ENCODE measurements at places on chromosomes 1 and 21. TPM values are rescaled to one million over a fixed set of nuclear protein-coding genes. Genes with fewer than 3 reads are reported as not detected.

NKAIN1 gene
- 2.0 TPM for total RNA-seq

LPAR3 gene
- 1.6 TPM for total RNA-seq

LDLRAP1 gene
- 10.7 TPM for total RNA-seq

CD1E gene
- 1.2 TPM for total RNA-seq

CAMK1G gene
- total RNA-seq = not detected

CHD1L gene
- total RNA-seq = 16.2 TPM

DNA sequence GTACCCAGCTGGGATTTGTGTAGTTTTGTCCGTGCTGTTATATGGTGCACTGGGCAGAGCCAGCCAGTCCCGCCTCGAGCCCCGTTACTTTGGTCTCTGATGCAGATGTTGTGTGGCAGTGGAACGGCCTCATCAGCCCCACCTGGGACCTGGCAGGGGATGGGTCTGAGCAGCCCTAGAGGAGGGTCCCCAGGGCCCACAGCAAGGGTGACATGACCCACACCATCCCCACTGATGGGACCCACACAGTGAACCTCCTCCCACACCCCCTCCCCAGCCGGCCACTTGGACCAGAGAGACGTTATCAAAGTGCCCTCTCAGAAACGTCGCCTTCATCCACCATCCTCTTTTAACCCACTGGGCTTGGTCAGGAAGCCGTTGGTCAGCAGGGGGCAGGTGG lies 42.0 kb upstream of the PCBP3 start:
- H3K4me3 ChIP-seq = no peak overlapping the region
- H3K27ac ChIP-seq = no peak overlapping the region
- DNase-seq = no peak

DNA sequence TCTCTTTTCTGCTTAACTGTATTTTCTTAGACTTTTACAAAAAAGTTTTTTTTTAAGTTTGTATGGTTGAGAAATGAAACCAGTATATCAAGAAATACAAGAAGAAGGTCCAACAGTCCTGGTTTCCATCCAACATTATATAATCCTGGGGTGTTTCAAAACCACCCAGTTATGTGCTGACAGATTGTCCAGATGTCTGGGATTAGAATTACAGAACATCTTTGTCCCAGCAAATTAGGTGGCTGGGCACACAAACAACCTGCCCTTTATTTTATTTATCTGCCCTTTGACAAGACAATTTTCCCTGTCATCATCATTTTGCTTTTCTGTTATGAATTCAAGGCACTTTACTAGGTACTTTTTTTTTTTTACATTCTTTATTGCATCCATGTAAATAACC lies 622.1 kb downstream of the PLPP3 start:
- H3K4me3 ChIP-seq = no peak overlapping the region
- peaks cover 3% of the 10 kb centered on the region for H3K4me1 ChIP-seq
- no peak overlapping the region for H3K27ac ChIP-seq
- H3K27me3 ChIP-seq = no peaks in the 10 kb centered on the region
- no peak for DNase-seq

DNA sequence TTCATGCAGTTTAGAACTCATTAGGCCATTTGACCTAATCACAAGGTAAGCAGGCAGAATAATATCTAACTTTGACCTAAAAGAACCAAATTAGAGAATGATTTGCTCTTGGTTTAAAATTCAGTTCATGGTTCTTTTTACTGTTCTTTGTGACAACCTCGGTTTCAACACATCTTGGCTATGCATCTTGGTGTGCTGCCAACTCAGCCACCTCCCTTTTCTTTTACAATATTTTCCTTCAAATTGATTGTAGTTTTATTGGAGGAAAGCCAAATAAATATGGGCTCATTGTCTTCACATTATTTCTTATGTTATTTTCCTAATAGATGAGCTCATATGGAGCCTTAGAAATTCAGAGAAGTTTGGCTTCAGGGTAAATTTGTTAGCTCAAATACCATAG lies 338.3 kb downstream of the SIPA1L2 start:
- no peaks in the 10 kb centered on the region for H3K36me3 ChIP-seq
- DNase-seq = no peak
- no peaks in the 10 kb centered on the region for H3K4me1 ChIP-seq

GRCh38 chr1:153306303-153307220 lies 6.2 kb downstream of the PGLYRP3 start:
- H3K4me1 ChIP-seq = no peaks in the 10 kb centered on the region
- no peak overlapping the region for H3K4me3 ChIP-seq
- H3K27me3 ChIP-seq = no peaks in the 10 kb centered on the region
- H3K27ac ChIP-seq = no peak overlapping the region
- H3K36me3 ChIP-seq = no peaks in the 10 kb centered on the region
- DNase-seq = no peak

- no peaks in the 10 kb centered on the region for H3K27me3 ChIP-seq
- H3K4me1 ChIP-seq = peaks cover 11% of the 10 kb centered on the region
- no peak for DNase-seq
- peak overlapping the region; percentile 77 for H3K4me3 ChIP-seq
- no peak overlapping the region for H3K27ac ChIP-seq
Observed at GRCh38 chr1:101240041-101240430, 3.2 kb downstream of the S1PR1 start.

DNA sequence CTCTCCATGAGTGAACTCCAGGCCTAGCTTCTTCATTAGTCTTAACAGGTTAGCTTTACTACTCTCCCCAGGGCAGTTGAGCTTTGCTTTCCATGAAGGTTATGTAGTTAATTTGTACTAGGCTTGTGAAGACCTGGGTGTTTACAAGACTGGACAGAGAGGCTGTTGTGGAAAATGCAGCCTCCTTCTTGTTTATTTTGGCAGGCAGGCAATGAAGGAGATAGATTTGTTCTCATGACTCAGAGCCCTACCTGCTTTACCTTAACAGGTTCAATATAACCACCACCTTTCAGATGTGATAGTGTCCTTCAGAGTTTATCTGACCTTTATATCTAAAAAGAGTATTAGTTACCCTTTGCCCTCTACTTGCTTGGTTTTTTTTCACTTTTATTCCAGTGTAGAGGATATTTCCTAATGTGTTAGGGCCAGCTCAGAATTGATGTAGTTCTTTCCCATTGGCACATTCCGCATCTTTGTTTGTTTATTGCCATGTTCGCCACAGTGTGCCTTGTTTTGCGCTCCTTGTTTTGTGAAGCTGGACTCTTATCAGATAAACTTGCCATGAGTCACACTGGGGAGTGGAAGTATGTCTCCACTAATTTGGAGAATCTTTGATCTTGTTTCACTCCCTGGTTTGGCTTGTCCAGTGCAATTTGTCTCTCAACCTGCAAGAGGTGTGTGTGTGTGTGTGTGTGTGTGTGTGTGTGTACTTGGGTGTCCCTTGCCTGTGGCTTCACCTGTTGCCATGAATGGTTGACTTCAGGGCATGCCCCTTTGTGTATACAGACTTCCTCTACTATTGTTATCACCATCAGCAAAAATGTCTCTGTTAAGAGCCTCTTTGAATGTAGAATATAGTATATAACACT lies 87.4 kb upstream of the MACF1 start:
- H3K27me3 ChIP-seq = no peaks in the 10 kb centered on the region
- DNase-seq = no peak
- H3K36me3 ChIP-seq = no peaks in the 10 kb centered on the region
- peak overlapping the region; percentile 1 for H3K27ac ChIP-seq
- H3K4me3 ChIP-seq = no peak overlapping the region

GRCh38 chr1:54477153-54477561 lies 70.9 kb upstream of the ACOT11 start:
- no peak for DNase-seq
- no peak overlapping the region for H3K27ac ChIP-seq
- H3K4me1 ChIP-seq = peaks cover 5% of the 10 kb centered on the region
- no peaks in the 10 kb centered on the region for H3K36me3 ChIP-seq
- H3K27me3 ChIP-seq = no peaks in the 10 kb centered on the region

DNA sequence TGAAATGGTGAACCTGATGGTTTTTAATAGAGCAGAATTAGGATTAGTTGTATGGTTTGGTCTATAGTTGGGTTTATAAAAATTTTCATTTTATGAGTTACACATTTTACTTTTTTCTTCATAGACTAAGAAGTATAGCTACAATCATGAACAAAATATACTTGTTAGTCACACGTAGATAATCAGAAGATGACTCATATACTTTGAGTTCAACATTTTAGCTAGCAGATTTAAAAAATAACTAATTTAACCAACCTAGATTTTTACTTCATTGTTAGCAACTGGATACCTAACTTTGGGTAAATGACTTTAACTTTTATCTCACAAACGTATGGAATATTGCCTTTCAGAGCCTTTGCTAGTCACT lies 27.9 kb downstream of the MORC3 start:
- no peaks in the 10 kb centered on the region for H3K27me3 ChIP-seq
- no peaks in the 10 kb centered on the region for H3K4me1 ChIP-seq
- no peak for DNase-seq
- no peak overlapping the region for H3K4me3 ChIP-seq
- peaks cover 5% of the 10 kb centered on the region for H3K36me3 ChIP-seq

GRCh38 chr1:119779869-119780356 lies 11.2 kb upstream of the HMGCS2 start:
- no peaks in the 10 kb centered on the region for H3K27me3 ChIP-seq
- H3K27ac ChIP-seq = peak overlapping the region; percentile 11
- no peaks in the 10 kb centered on the region for H3K4me1 ChIP-seq
- no peak for DNase-seq
- H3K4me3 ChIP-seq = no peak overlapping the region

- peak overlapping the region; percentile 78 for H3K27ac ChIP-seq
- H3K4me1 ChIP-seq = peaks cover 20% of the 10 kb centered on the region
- H3K4me3 ChIP-seq = no peak overlapping the region
- no peaks in the 10 kb centered on the region for H3K36me3 ChIP-seq
Observed at GRCh38 chr1:8412183-8412831, 94.4 kb downstream of the SLC45A1 start.

- peak overlapping the region; percentile 82 for H3K27ac ChIP-seq
- no peak overlapping the region for H3K4me3 ChIP-seq
Observed at GRCh38 chr21:34994766-34995631, 54.1 kb downstream of the RUNX1 start.

GRCh38 chr1:15103211-15103610 lies 50.3 kb upstream of the TMEM51 start:
- no peaks in the 10 kb centered on the region for H3K36me3 ChIP-seq
- no peaks in the 10 kb centered on the region for H3K27me3 ChIP-seq
- H3K27ac ChIP-seq = no peak overlapping the region

GRCh38 chr1:172442404-172442803 lies 1.5 kb downstream of the PIGC start:
- H3K27me3 ChIP-seq = no peaks in the 10 kb centered on the region
- no peak overlapping the region for H3K27ac ChIP-seq
- no peak overlapping the region for H3K4me3 ChIP-seq
- no peaks in the 10 kb centered on the region for H3K4me1 ChIP-seq
- DNase-seq = no peak
- no peaks in the 10 kb centered on the region for H3K36me3 ChIP-seq

DNA sequence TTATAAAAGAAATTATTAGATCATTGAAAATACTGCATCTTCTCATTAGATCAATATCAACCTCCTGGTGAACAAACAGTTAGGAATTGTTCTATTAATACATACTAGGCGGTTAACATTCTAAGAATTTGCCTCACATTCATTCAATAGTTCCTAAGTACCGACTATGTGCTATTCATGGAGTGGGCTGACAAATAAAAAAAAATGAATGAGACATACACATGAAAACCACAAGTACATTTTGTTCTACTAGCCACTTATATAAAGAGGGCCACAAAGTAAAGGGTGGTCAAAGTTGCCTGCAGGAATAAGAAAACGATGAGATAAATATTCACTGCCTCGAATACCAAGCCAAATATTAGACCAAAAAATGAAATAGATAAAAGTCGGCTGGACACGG lies 294.4 kb downstream of the SDCCAG8 start:
- no peak overlapping the region for H3K4me3 ChIP-seq
- no peaks in the 10 kb centered on the region for H3K36me3 ChIP-seq
- H3K27me3 ChIP-seq = no peaks in the 10 kb centered on the region
- no peaks in the 10 kb centered on the region for H3K4me1 ChIP-seq

DNA sequence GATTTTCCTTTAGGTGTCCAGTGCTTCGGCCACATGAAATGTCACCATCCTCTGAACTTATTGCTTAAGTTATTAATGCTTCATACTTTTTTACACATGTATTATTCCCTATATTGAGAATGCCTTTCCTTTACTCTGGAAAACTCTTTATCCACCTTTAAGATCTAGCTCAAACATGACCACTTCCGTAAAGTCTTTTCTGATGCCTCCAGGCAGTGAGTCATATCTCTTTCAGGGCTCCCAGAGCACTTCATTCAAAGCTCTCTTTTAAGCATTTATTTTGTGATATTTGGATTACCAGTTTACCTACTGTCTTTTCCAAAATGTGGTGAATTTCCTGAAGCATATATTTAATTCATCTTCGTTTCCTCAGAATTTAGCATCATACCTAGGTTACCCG lies 178.9 kb downstream of the HS2ST1 start:
- DNase-seq = no peak
- no peaks in the 10 kb centered on the region for H3K27me3 ChIP-seq
- H3K4me1 ChIP-seq = no peaks in the 10 kb centered on the region
- H3K4me3 ChIP-seq = no peak overlapping the region
- H3K27ac ChIP-seq = no peak overlapping the region

DNA sequence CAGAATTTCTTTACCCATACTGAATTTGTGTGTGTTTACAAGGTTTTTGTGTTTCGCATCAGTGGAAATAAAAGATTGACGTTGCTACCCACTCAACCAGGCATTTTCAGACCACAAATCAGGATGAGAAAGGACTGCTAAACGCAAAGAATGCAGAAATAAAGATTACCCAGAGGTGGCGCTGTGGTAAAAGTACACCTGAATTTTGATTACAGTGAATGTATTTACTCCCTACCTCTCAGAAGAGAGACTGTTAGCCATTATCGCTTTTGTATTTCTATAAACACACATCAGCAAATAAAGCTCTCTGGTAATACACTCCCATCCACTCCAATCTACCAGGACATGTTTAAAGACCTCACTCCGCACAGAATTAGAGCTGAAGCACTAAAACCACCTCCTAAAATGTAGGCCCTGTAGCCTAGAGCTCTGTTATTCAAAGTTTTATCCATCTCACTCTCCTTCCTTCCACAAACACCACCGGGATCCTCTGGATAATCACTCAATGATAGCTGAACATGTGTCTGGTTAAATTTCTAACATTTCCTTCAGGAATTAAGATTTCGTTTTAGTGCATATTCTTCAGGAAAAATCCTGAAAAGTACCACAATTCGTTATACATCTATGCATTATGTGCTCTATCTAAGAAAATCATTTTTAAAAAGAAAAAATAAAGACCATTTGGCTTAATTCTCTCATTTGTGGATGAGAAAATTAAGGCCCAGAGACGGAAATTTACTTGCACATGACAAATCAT lies 2.5 kb upstream of the LMO4 start:
- H3K27ac ChIP-seq = no peak overlapping the region
- no peak for DNase-seq
- H3K4me1 ChIP-seq = no peaks in the 10 kb centered on the region
- H3K36me3 ChIP-seq = no peaks in the 10 kb centered on the region
- no peaks in the 10 kb centered on the region for H3K27me3 ChIP-seq
